DMS53 (cell line): ENCODE measurements at places on chromosomes 4 and X.

- DNase-seq, result peak; percentile 77
Measured at GRCh38 chr4:52750819-52751486, at the start of gene ERVMER34-1. Gene ERVMER34-1, minus strand, starts transcription at chr4:52751425. Its CDS starts 5,905 bp downstream, at chr4:52745520.

- peak; percentile 35 for DNase-seq
Measured at GRCh38 chr4:36841583-36842326, 402.8 kb upstream of the NWD2 start.

DNA sequence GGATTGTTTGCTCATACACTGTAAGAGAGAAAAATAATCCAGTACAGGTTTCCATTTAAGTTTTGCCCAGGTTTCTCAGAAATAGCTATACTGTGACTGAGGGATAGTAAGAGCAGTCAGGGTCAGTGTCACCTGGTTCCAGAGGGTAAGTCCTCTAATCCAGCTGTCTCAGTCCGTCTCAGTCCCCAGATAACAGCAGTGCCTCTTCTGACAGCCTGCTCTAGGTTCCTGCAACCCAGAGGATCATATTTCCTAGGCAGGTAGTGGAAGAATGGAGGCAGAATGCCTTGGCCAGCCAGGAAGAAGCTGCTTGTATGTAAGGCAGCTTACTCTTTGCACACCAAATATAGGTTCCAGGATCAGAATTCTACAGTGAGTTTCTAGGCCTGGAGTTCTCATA is 22.6 kb upstream of the GNRHR start:
- DNase-seq, result peak; percentile 33

- no peak for DNase-seq
Measured at GRCh38 chrX:112011376-112011775, 71.2 kb downstream of the TRPC5 start.

DNA sequence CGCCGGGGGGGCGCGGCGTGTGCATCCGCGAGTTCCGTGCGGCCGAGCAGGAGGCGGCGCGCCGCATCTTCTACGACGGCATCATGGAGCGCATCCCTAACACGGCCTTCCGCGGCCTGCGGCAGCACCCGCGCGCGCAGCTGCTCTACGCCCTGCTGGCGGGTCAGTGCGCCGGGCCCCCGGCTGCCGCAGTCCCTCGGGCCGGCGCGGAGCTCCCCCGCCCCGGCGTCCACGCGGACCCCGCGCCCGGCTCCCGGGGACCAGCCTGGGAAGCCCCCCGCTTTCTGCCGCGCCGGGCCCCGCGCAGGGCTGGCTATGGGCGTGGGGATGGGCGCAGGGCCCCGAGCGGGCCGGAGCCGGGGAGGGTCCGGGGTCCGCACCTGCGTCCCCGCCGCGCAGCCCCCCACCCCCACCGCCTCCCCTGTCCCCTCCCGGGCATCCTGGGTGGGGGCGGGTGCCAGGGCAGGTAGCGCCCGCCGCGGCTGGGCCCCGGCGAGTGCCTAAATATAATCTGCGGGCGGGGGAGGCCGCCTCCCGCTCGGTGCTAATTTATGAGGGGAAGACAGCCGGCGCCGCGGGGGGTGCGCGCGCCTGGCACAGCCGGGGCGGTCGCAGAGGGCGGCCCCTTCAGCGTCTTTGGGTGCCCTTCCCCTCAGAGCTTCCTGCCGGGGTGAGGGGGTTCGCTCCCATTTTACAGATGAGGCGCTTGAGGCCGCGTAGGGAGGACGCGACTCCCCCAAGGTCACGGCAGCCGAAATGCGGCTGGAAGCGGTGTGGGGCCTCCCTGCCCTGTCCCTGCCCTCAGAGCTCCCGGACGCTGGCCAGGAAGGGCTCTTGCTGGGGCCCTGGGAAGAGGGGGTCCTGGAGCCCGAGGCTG is 837 bp downstream of the NAT8L start:
- DNase-seq, result peak; percentile 86

- DNase-seq, result peak; percentile 4
Measured at GRCh38 chr4:93029769-93030168, 726.0 kb downstream of the GRID2 start.

GRCh38 chr4:25860586-25861279 is 2.1 kb downstream of the SEL1L3 start:
- peak; percentile 18 for DNase-seq
